ENCODE measurements at places on chromosomes 4 and X. TPM values are rescaled to one million over a fixed set of nuclear protein-coding genes. Genes with fewer than 3 reads are reported as not detected.

CCDC120 gene
- 4.1 TPM for total RNA-seq

CYLC1 gene
- total RNA-seq: not detected

IBSP gene
- not detected for total RNA-seq

CCDC149 gene
- total RNA-seq: not detected

JADE1 gene
- 27.2 TPM for total RNA-seq

RAB40AL gene
- 0.43 TPM for total RNA-seq

ATP1B4 gene
- total RNA-seq: not detected

SLC16A2 gene
- total RNA-seq: 0.08 TPM

NAP1L3 gene
- not detected for total RNA-seq

HSFX4 gene
- not detected for total RNA-seq

SUPT20HL2 gene
- not detected for total RNA-seq

CACNA1F gene
- total RNA-seq: 0.05 TPM

TASL gene
- total RNA-seq: 11.8 TPM

MAGED1 gene
- 128 TPM for total RNA-seq

KCNE5 gene
- 0.46 TPM for total RNA-seq

TMSB15C gene
- 5.6 TPM for total RNA-seq

MAGEA2B gene
- total RNA-seq: not detected

PRDM8 gene
- total RNA-seq: 1.6 TPM

ATP2B3 gene
- not detected for total RNA-seq

DGKK gene
- total RNA-seq: not detected

CAMK2D gene
- 15.7 TPM for total RNA-seq

CENPVL2 gene
- not detected for total RNA-seq

GUCY1A1 gene
- total RNA-seq: 0.48 TPM

DDIT4L gene
- total RNA-seq: 0.08 TPM

ADGRL3 gene
- not detected for total RNA-seq

EPHA5 gene
- total RNA-seq: not detected

ELMOD2 gene
- total RNA-seq: 14.4 TPM

BEX4 gene
- 2.0 TPM for total RNA-seq

CT45A1 gene
- total RNA-seq: not detected

KIF4A gene
- 22.3 TPM for total RNA-seq

DMD gene
- total RNA-seq: 4.4 TPM

GPC3 gene
- total RNA-seq: 0.82 TPM

STAP1 gene
- total RNA-seq: 8.1 TPM

RS1 gene
- not detected for total RNA-seq

CXCL8 gene
- 0.43 TPM for total RNA-seq

FGFBP1 gene
- not detected for total RNA-seq

ANXA3 gene
- total RNA-seq: 1.1 TPM

GLRA3 gene
- total RNA-seq: not detected

TADA2B gene
- 12.0 TPM for total RNA-seq

C4orf50 gene
- total RNA-seq: 0.05 TPM

SPANXN4 gene
- total RNA-seq: not detected

PNMA3 gene
- not detected for total RNA-seq

SLC2A9 gene
- 0.43 TPM for total RNA-seq

All from GM12878 (cell line).